ENCODE measurements at places on chromosomes 2 and 18.

DNA sequence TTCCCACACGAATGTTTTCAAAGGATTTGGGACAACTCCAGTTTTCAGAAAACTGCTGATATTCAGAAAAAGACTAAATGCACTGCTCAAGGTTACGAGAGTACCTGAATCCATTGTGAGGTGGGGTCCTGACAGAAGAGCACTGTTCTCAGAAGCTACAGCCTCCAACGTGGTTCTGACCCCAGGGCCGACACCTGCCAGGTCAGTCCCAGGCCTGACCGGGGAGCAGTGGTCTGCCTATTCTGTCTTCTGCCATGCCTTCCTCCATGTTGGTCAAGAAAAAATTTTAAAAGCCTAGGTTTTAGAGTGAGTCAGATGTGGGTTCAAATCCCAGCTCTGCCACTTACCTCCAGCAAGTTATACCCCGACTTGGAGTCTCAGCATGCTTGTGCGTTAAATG lies 212.3 kb downstream of the BCL11A start:
- no peak for DNase-seq

DNA sequence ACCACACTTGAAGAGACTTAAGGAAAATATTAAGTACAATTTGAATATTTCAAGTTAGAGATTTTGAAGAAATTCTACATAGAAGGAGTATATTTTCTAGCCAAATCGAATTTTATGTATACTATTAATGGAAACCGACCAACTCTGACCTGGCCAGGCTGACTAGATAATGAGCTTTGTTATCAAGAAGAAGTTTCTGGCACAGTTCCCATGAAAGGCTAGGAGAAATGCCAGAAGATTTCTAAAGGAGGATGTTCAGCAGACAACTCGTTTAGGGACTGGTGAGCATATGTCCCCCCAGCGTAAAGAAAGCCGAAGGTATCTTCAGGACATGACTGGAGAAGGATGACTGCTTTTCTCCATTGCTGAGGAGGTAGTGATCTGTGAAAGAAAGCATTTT lies 127.3 kb downstream of the DIS3L2 start:
- no peak for DNase-seq

DNA sequence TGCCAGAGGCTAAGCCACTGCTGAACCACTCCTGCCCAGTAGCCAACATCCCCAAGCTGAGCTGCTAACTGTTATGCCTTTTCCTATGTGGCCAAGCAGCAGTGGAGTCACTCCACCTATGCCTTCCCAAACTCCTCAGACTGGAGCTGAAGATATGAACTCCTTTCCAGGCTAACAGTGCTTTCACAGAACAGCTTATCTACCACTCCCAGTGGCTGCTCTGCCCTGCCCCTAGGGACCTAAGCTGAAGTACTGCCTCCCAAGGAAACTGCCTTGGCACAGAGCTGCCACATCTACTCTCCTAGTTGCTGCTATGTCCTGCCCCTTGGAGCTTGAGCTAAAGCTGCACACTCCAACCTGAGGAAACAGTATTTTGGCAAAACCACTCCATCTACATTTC lies 275.9 kb downstream of the RBM43 start:
- DNase-seq: no peak

DNA sequence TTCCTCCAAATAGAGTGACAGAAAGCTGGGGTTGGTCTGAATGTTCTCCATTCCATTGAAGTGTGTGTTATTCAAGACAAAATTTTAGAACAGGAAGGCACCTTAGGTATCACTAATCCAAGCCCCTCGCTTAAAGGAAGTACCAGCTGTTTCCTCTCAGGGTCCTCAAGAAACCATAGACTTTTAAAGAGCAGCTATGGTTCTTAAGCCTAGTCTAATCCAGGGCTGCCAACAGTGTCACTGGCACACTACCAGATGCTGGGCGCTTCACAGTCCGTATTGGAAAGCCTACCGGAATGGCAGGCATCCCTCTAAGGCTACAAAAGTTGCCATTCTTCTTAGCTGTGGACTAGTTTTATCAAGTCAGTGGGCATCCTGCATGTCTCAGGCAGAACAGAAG lies 1.9 kb downstream of the NEMP2 start:
- no peak for DNase-seq
